Activated T-helper 1 cell treated with anti-CD3 and anti-CD28 coated beads, Interleukin-12 subunit alpha, Interleukin-12 subunit beta, Interleukin-2, Interleukin-4 antibody, amounts not matched to agents 30 ng/mL and 10 ng/mL and 1 ng/mL, durations not matched to agents 14 hours and 24 hours and 36 hours (primary cell): ENCODE measurements at places on chromosomes 3 and 15.

GRCh38 chr3:97438131-97438530, 326.4 kb upstream of the ARL6 start:
- no peak for DNase-seq

GRCh38 chr3:29695643-29696198, 414.9 kb downstream of the RBMS3 start:
- DNase-seq = no peak

- no peak for DNase-seq
These were observed 25.6 kb downstream of the PRR23E start for GRCh38 chr3:127218454-127218922.

GRCh38 chr3:55198554-55198953, 270.7 kb upstream of the LRTM1 start:
- no peak for DNase-seq

GRCh38 chr3:157865352-157866000, 240.7 kb downstream of the SHOX2 start:
- DNase-seq = peak; percentile 3

- DNase-seq = no peak
These were observed 91.8 kb downstream of the GOLIM4 start for GRCh38 chr3:168003911-168004310.

DNA sequence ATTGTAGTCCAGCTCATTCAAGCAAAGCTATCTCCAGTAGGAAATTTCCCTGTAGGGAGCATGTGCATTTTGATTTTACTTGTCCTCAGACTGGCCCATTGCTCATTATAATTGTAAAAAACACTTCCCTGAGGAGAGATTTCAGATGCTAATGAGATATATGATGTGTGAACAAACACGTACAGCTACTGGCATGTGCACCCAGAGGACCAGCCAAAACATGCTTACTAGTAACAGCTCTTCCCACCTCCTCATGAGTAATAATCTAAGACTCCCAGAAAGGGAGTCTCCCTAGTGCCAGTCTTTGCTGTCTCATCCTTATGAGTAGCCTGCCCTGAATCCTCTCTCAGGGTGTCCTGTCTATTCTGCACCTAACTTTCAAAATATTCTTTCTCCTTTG, 43.4 kb downstream of the FBXO22 start:
- no peak for DNase-seq

DNA sequence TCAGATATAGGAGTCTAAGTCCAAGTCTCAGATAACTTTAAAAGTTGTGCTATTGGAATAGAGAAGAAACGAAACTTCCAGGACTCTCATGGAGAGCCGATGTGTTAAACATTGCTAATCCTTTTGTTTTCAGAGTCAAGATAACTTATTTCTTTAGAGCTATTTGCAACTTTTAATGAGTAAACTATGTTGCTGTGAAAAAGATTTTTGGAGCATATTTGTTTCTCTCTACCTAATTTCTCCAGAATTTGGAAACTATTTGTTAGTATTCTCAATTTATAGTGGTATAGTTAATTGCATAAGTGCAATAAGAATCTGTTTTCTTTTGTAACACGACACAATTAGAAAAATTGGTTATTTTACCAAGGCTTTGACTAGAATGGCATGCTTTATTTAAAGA, 588.9 kb downstream of the NTRK3 start:
- no peak for DNase-seq

DNA sequence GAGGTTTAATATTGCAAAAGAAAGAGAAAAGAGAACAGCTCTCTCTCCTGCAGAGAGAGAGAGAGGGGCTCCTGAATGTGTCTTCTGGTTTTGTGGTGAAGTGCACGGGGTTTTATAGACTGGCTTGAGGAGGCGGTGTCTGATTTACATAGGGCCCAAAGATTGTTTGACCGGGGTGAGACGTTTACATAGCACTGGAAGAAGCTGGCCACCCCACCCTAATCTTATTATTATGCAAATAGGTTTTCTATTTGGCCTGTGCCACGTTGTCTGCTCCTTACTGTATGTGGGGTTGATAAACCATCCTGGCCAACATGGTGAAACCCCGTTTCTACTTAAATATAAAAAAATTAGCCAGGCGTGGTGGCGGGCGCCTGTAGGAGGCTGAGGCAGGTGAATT, 268.6 kb downstream of the SV2B start:
- no peak for DNase-seq

- no peak for DNase-seq
These were observed 46.7 kb upstream of the CCDC80 start for GRCh38 chr3:112687616-112688015.

DNA sequence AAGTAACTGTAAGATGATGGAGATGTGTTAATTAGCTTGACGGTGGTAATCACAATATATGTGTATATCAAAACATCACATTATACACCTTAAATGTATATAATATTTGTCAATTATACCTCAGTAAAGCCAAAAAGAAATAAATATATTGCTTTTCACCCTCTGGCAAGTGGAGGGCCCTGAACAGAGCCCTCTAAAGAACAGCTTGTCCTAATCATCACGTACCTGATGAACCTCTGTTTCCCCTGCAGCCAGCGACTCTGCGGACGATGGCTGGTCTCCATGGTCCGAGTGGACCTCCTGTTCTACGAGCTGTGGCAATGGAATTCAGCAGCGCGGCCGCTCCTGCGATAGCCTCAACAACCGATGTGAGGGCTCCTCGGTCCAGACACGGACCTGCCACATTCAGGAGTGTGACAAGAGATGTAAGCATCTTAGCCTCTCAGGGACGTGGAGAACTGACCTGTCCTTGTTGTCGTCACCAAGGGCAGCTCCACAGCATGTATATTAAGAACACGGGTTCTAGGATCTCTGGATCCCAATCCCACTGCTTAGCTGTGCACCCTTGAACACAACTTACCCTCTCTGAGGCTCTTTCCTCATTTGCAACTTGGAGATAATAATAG, 6.3 kb downstream of the THBS1 start:
- no peak for DNase-seq

- no peak for DNase-seq
These were observed 650.8 kb downstream of the MCTP2 start for GRCh38 chr15:94882071-94882712.

DNA sequence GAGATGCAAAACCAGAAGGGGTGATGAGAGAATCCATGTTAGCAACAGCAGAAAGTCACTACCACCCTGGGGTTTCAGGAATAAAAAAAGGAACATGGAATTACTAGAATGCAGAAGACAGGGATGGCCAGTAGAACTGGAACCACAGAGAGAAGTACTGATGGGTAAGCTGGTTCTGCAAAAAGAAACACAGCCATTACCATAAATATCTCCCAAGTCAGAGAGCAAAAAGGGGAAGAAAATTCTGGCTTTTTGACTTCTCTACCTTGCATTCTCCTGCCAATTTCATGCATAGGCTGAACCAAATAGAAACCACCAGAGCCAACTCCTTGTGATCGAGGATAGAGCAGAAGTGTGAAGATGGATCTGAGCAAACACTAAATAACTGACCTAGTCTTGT, 550.4 kb upstream of the NAALADL2 start:
- no peak for DNase-seq
